ENCODE measurements at places on chromosomes 13 and 19.

DNA sequence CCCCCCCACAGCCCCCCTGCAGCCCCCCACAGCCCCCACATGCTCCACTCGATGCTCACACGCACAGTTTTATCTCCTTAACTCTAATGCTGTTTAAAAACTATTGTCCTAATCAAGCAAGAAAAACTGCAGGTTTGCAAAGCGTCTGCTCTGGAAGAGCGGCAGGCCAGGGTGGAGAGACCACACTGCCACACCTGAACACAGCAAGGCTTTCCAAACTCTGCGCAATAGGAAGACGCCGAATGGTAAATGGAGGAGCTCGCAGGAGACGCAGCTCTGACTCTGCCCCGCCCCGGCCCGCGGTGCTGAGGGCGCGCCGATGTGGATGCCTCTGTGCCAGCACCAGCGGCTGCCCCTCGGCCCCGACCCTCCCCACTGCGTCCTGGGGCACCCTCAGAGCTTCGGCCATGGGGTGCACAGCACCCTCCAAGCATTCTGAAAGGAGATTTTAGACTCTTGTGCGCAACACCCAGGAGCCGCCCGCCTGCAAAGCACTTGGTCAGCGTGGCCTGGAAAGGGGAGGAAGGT lies 32.4 kb downstream of the RASA3 start:
- peak; percentile 19 for DNase-seq

- no peak for DNase-seq
Measured at GRCh38 chr13:98686270-98686669, 66.2 kb downstream of the SLC15A1 start.

GRCh38 chr13:23436680-23437079 lies 3.2 kb upstream of the SACS start:
- no peak for DNase-seq

- DNase-seq, result no peak
Measured at GRCh38 chr13:33303855-33304597, 18.5 kb upstream of the STARD13 start.

DNA sequence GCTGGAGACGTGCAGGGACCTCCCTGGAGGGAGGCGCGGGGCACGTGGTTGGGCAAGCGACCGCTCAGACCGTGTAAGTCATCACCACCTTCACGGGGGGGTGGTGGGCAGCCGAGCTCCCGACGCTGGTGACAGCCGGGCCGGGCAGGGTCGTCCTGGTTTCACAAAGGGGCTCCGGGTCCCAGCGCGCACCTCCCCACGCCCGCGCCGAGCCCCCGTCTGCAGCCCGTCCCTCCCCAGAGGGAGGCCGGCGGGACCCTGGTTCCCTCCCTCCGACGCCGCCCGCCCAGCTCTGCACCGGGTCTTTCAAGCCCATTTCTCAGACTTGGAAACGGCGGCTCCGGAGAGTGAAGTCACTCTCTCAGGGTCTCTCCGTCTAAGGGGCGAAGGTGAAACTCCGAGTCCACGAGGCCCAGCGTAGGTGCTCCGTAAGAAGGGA lies 729 bp upstream of the ARID3A start:
- DNase-seq, result peak; percentile 23

GRCh38 chr13:114065141-114065925 lies 67.1 kb downstream of the RASA3 start:
- DNase-seq, result no peak

GRCh38 chr19:40261631-40262030 lies 23.5 kb downstream of the AKT2 start:
- no peak for DNase-seq

DNA sequence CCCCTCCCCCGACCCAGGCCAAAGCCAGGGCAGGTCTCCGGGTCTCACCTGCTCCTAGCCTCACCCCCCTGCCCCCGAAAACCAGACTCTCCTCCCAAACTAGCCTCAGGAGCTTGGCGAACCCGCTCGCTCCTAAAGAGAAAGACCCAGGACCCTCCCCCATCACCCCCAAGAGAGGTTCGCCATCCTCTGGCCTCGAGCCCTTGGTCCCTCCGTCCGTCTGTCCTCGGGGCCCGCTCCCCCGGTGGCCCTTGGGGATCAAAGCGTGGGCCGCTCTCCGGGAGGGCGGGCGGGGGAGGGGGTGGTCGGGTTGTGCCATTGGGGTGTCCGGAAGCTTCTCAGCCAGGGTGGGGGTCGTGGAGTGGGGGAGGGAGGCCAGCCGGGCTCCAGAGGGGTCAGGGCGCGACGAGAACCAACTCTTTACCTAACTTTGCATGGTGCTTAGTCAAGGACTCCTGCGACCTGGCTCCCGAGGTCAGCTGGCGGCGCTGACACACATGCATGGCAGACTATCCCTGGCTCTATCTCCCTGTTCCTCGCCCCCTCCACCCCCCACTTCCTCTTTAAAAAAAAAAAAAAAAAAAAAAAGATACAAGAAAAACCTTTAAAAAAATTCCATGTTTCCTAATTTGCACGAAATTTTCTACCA lies 15.6 kb downstream of the SMIM24 start:
- no peak for DNase-seq

- DNase-seq, result no peak
Measured at GRCh38 chr13:33582121-33582520, 235.8 kb upstream of the RFC3 start.

DNA sequence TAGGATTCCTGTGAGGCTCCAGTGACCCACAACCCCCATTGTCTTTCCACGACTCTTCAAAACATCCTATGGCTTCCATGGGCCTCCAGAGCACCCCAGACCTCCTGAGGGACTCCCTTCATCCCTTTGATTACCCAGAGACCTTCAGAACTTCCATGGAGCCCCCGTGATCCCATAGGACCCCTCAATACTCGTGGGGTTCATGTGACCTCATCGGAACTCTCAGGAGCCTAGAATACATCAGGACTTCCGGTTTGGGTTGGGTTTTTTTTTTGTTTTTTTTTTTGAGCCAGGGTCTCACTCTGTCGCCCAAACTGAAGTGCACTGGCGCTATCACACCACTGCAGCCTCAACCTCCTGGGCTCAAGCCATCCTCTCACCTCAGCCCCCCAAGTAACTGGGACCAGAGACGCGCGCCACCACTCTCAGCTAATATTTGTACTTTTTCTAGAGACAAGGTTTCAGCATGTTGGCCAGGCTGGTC lies 774 bp downstream of the ALDH16A1 start:
- no peak for DNase-seq

- DNase-seq, result no peak
Measured at GRCh38 chr13:32736648-32737047, 150.4 kb downstream of the PDS5B start.

DNA sequence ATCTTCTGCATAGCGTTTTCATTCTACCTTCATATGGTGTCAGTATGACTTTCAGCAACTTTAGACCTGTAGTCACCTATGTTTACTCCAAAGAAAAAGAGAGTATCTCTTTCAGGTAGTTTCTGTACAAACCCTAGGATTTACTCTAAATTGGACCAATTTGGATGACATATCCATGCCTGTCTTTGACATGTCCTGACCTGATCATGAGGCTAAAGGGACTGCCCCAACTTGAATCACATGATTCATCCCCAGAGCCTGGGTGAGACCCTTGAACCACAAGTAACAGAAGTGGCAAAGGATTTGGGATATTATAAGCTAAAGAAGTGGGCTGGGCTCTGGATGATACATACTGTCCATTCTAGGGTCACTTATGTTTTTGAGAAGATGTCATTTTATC lies 124.5 kb upstream of the CSNK1A1L start:
- DNase-seq, result no peak
